Inflammatory macrophage treated with lipopolysaccharide for 1 hour (primary cell): ENCODE measurements at places on chromosomes 6 and 20.

DNA sequence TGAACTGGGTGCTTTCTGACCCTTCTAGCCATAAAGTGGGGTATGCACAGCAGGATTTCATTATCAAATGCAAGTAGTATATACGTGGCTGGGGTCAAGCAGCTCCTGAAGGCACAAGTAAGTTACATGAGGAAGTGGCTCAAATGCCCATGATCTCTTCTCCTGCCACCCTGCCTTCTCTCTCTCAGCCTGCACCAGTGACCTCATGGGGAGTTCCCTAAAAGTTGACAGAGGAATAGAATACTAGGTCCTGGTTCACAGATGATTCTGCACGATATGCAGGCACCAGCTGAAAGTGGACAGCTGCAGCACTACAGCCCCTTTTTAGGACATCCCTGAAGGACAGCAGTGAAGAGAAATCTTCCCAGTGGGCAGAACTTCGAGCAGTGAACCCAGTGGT lies 282.0 kb downstream of the BCKDHB start:
- DNase-seq = no peak

DNA sequence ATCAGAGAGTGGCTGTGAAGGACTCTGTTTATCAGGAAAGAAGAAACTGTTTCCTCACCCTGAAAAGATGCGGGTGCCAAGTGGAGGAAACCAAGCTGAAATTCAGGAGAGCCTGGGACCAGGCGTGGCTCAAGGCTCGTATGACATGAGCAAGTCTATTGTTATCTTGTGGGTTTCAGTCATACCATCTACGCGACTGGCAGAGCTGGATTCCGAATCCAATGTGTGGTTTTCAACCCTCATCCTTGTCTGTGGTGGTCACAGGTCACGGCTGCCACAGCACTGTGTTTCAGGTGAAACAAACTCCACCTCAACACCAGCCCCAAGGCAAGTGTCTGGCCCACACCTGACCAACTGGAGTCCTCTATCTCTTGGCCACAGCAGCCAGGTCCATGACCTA lies 9.1 kb downstream of the MC3R start:
- no peak for DNase-seq

GRCh38 chr6:16760516-16761470 lies at the start of gene ATXN1:
Gene ATXN1, minus strand, starts transcription at chr6:16761460.
- no peak for DNase-seq

DNA sequence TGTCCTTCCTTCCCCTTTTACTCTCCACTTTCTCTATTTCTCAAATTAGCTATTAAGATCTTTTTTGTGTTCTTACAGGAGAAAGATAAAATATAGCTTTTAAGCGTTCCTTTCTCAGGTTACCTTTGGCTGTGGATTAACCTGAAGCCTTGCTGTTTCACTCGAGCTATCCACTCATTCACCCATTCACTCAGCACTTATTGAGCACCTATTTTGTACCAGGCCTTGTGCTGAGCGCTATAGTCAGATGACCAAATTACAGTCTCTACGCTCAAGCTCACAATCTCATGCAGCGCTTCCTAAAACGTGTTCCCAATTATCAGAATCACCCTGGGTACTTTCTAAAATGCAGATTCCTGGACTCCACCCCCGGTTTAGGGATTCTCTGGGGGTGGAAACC lies 1.8 kb upstream of the CEP250 start:
- no peak for DNase-seq

GRCh38 chr6:170013815-170014214 lies 262.4 kb downstream of the ERMARD start:
- DNase-seq = no peak

DNA sequence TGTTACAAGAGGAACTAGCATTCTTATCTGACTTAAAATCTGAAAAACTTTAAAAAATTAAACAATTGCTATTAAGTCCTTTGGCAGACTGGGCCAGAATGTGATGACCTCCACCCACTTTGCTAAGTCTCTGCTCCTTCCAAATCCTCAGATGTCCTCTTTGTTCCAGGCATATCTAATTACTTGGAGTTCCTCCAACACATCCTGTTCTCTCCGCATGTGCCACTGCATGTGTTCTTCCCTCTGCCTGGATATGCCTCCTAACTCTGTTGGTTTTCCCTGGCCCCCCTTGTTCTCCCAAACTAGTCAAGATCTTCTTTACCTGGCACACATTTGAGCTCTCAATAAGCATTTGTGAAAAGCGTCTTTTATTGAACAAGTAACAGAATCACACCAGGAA lies 23.1 kb downstream of the ELOVL2 start:
- DNase-seq = no peak

DNA sequence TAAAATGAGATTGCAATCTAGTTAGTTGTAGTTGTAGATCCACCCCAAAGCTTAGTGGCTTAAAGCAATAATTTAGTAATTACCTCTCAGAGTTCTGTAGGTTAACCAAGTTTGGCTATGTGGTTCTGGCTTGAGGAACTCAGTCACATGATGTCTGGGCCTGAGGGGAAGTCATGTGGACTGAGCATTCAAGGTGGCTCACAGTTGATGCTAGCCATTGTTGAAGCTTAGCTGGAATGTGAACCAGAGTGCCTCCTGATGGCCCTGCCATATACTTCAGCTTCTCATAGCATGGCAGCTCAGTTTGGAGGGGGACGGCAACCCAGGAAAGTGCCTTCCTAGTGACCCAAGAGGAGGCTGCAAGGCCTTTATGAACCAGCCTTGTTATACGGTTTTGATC lies 263.2 kb upstream of the RNF217 start:
- DNase-seq = no peak
